Fibroblast of skin of left biceps (primary cell): ENCODE measurements at places on chromosomes 7 and 10.

GRCh38 chr10:100043344-100043743 lies 33.6 kb upstream of the DNMBP start:
- no peak for DNase-seq

GRCh38 chr10:114694062-114694461 lies 36.0 kb upstream of the ABLIM1 start:
- no peak for DNase-seq

- DNase-seq, result no peak
These were observed 128.7 kb downstream of the ETV1 start for GRCh38 chr7:13860734-13861133.

DNA sequence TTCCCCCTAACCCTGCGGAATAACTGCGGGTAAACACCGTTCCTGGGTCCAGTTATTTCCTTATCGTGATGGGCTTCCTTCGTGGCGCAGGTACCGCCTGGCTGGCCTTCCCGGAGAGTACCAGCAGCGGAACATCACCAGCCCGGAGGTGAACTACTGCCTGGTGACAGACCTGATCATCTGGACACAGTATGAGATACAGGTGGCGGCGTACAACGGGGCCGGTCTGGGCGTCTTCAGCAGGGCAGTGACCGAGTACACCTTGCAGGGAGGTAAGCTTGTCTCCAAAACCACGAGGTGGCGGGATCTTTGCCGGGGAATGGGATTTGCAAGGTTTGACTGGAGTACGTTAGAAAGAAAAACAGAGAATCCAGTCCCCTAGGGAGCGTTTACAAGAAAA lies 665.0 kb upstream of the FOXK1 start:
- no peak for DNase-seq

- no peak for DNase-seq
These were observed 14.4 kb downstream of the MARCHF5 start for GRCh38 chr10:92305133-92306072.

DNA sequence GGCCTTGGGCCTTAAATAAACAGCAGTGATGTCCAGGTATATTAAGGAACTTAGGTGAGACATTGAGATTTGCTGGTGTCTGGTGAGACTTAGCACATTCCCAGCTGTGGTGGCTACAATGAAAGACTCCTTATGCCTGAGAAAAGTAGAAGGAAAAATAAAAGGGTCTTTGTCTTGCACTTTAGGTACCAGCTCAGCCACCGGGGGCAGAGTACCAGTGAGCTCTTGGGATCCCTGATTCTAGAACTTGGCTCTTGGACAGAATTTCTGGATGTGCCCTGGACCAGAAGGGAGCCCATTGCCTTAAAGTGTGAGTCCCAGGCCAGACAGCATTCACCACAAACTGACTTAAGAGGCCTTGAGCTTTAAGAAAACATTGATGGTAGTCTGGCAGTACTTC lies 1038.7 kb downstream of the SORCS3 start:
- no peak for DNase-seq

- no peak for DNase-seq
These were observed 5.4 kb downstream of the SGPL1 start for GRCh38 chr10:70820976-70821750.

- DNase-seq, result peak; percentile 62
These were observed 9.3 kb downstream of the TCF7L2 start for GRCh38 chr10:112959207-112959838.

GRCh38 chr7:156612930-156613329 lies 27.6 kb upstream of the RNF32 start:
- no peak for DNase-seq

DNA sequence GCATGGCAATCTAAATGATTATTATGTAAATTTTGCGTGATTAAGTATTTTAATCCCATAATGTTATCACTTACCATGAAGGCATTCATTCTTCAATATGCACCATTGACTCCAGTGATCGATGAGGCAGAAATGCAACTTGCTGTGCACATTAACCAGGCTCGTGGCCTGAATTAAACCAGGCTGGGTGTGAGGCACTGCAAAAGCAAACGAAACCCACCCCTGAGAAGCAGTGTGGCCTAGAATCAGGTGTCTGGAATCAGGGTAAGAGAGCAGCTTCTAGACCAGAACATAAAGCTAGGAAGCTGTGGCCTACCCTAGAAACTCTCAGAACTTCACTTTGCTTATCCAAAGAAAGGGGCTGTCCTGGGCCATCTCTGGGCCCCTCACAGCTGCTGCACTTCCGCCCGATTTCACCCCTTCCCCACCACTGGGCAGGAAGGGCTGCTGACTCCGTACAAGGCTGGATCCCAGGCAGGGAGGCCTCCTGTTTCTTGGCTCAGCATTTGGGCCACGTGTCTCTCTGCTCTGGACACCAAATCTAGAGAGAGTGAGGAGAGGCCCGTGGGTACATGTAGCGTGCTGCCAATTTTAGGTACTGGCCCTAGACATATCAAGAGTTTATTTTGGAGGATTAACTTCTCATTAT lies 4.4 kb downstream of the PTPRE start:
- no peak for DNase-seq

DNA sequence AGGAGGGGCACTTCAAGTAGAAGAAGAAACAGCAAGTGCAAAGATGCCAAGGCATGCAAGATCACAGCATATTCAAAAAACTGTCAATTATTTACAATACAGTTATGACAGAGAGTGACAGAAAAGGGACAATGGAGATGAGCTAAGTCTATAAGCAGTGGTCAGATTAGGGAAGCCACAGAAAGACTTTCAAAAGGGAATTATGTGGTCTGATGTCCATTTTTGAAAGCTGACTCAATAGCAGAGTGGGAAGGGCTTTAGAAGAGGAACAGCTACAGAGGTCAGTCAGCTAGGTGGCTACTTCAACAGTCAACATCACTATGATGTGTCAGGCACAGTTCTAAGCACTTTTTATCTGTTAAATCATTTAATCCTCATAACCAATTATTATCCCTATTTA lies 45.2 kb upstream of the SPOCK2 start:
- DNase-seq, result no peak

GRCh38 chr10:85612378-85612775 lies 754.2 kb downstream of the GRID1 start:
- DNase-seq, result no peak

DNA sequence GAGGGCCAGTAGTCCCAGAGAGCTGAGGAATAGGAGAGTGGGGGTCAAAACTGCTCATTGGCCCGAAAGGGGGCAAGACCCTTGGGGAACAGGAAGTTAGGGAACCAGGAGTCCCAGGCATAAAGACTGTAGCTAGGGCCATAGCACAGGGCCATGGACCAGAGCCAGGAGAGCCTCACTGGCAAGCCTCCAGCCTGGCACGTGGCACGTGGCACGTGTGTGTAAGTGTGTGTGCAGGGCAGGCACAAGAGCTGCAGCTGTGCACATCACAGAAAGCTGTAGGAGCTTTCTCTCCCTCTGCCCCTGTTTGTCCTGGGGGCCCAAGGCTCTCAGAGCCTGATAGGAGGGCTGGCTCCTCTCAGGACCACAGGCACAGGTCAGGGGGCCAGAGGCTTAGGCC lies 47.8 kb upstream of the SLF2 start:
- no peak for DNase-seq

GRCh38 chr10:129966889-129967578 lies 3.0 kb upstream of the EBF3 start:
- DNase-seq, result no peak

- peak; percentile 21 for DNase-seq
These were observed 183.9 kb downstream of the LRRN3 start for GRCh38 chr7:111274857-111275256.

DNA sequence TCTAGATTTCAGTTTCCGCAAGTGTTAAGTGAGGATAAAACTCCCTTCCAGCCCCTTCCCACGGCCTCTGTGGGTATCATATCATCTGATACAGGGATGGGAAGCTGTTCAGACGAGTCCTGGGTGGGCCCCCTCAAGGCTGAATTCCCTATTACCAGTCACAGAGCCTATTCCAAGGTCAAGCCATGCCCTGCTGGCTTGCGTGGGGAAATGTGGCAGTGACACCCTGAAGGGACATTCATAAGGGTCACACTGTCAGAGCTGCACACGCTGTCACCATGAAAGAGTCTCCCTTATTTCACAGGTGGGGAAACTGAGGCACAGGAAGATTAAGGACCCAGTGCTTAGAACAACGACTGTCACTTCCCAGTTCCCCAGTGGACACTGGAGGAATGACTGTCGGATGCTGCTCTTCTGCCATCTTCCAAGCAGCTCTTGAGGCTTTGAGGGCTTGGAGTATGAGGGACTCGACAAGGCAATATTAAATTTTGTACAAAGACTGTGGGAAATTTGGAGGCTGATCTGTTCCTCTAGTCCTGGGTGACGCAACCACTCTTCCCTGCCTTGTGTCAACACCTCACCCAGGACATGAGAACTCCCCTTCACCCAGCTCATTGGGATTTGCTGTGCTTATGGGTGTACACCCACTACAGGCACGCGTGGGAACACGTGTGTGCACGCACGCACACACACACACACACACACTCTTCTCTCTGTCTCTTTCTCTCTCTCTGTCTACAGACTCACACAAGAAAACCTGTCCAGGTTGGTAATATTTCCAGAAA lies 386.0 kb downstream of the RPS24 start:
- no peak for DNase-seq

GRCh38 chr10:71547876-71548846 lies 151.4 kb downstream of the CDH23 start:
- no peak for DNase-seq

DNA sequence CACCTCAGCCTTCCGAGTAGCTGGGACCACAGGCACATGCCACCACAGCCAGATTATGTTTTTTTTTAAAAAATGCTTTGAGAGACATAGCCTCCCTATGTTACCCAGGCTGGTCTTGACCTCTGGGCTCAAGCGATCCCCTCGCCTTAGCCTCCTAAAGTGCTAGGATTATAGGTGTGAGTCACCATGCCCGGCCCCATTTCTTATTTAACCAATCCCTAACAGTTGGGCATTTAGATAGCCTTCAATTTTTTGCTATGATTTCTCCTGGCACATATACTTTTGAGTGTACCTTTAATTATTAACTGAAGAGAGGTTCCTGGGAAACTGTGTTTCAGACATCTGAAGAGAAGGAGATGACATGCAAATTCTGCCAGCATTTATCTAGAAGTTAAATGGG lies 22.6 kb upstream of the AUTS2 start:
- DNase-seq, result no peak

DNA sequence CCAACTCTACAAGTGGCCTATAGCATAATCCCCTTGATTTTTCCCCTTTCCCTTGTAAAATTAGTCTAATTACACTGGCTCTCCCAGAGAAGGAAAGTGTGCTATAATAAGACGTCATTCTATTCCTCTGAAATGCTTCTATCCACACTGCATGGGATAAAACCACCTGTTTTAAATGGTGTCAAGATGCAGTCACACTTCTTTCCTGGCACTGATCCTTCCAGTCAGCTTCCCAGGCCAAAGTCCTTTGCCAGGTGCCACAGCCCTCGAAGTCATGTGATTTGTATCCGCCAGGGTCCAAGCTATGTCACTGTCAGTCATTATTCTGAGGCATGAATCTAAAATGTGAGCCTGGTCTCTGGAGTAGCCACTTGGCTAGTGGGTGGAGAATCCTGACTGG lies 169.0 kb upstream of the KIAA1217 start:
- no peak for DNase-seq

GRCh38 chr7:12674861-12675260 lies 12.6 kb upstream of the ARL4A start:
- DNase-seq, result no peak

- peak; percentile 35 for DNase-seq
These were observed 66.3 kb downstream of the CYTH3 start for GRCh38 chr7:6205971-6206660.

DNA sequence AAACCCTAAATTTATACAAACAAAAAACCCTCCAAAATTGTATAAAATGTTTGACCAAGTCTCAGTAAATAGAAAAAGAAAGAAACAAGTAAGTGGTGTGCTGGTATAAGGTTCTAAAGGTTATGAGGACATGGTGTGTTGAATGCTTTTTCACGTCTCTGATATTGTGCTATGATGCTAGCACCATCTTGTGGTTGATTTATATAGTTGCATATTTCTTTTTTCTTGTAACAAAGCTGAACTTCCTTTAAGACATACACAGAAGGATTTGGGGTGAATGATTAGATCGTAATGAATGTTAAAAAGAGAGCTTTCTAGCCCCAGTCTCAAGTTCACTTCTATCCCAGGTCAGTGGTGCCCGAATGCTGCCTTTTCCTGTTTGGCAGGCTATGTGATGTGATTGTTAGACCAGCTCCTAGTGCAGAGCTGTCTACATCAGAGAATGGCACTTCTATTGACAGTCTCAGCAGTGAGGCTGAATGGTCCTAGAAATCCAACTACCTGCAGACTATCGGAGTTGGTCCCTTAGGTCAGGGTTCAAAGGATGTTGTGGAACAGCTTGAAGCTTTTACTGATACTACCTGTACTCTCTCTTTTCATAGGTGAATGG lies 25.0 kb downstream of the VTI1A start:
- no peak for DNase-seq

DNA sequence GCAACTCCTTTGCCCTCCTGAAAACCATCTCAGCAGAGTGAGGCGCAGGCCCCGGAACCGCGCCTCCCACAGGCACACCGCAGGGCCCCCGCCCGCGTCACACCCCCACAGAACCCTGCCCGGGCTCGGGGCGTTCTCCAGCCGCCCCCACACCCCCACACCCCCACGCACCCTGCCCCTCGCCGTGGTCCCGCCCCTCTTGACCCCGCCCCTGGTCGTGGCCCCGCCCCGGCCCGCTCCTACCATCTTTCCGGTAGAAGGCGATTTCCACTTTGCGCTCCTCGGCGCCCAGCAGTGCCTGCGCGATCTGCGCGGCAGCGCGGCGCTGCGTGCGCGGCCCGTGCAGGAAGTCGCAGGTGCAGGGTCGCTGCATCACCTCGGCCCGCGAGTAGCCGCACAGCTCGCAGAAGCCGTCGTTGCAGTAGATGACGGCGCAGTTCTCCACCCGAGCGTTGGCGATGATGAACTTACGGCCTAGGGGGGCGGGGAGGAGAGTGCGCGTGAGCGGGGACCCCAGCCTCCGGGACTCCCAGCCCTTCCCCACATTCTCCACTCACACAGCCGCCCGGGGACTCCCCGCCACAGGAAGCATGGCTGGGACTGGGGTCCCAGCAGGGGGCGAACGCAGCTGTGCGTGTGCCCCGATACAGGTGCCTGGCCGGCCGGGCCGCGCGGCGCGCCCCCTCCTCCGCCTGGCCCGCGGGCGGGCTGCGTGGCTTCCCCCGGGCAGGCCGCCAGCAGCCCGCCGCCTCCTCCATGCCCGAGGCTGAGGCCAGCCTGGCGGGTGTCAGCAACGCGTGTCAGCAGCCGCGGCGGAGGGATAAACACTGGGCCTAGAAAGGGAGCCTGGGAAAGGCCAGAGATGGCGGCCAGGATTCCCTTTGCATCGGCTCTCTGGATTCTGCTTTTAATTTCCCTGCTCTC lies 3.4 kb downstream of the KCNH2 start:
- DNase-seq, result no peak

- no peak for DNase-seq
These were observed 34.3 kb upstream of the HERPUD2 start for GRCh38 chr7:35729061-35729783.

DNA sequence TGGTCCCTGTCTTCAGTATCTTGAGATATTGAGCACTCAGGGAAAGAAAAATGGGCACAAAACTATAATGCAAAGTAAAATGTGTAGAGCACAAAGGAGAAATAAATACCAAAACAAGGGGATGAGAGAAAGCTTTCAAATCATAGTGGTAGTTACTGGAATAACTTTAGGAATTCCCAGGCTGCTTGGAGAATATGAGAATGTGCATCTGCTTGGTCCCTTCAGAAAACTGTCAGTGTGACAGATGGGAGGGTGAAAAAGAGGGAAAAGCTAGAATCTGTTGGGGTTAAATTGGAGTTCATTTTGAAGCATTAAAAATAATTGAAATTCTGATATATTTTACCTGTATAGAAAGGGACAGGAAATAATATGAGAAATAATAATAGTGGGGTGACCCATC lies 15.3 kb downstream of the ST7 start:
- DNase-seq, result no peak
